Activated CD4-positive, alpha-beta T cell treated with anti-CD3 and anti-CD28 coated beads, Interleukin-2, amount 50 U/mL, for 24 hours (primary cell): ENCODE measurements at places on chromosomes 2 and 18.

GRCh38 chr2:218557941-218558340 lies 10.2 kb downstream of the USP37 start:
- DNase-seq = no peak

GRCh38 chr2:10320575-10320931 lies 17.8 kb downstream of the HPCAL1 start:
- DNase-seq = no peak

- DNase-seq = no peak
These were observed 62.9 kb upstream of the CYRIA start for GRCh38 chr2:16728351-16729136.

DNA sequence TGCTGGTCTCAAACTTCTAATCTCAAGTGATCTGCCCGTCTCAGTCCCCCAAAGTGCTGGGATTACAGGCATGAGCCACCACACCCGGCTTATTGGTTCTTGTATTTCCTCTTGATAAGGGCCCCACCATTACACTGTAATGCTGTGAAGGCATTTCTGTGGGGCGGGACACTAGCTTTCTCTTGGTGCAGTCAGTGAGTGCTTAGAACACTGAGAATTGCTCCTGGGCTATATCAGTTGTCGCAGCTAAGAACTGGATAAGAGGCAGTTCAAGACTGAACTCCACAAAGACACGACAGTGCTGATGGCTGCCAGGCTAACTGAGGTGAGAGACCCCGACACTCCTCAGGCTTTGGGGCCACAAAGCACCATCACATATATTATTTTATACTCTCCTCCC lies 2.1 kb downstream of the KHK start:
- no peak for DNase-seq

GRCh38 chr2:10524851-10525572 lies 76.9 kb upstream of the ODC1 start:
- DNase-seq = no peak

GRCh38 chr2:150134223-150134857 lies 353.1 kb downstream of the RND3 start:
- DNase-seq = no peak

GRCh38 chr2:104444889-104445288 lies 409.0 kb upstream of the POU3F3 start:
- DNase-seq = no peak

GRCh38 chr18:71287268-71287667 lies 998.4 kb downstream of the SOCS6 start:
- no peak for DNase-seq

DNA sequence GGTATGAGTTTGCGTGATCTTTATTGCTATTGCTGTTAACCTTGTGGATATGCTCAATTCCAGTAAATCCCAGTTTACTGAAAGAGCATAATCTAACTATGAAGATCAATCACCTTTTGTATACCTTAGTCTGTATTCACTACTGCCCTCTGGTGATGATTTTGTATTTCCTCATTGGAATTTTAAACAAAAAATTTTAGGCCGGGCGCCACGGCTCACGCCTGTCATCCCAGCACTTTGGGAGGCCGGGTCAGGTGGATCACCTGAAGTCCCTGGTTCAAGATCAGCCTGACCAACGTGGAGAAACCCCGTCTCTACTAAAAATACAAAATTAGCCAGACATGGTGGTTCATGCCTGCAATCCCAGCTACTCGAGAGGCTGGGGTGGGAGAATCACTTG lies 5.1 kb downstream of the COMMD1 start:
- no peak for DNase-seq
